NCI-H2171 treated with DMSO at 0.1 percent for 48 hours (cell line): ENCODE measurements at places on chromosomes 3 and 15.

DNA sequence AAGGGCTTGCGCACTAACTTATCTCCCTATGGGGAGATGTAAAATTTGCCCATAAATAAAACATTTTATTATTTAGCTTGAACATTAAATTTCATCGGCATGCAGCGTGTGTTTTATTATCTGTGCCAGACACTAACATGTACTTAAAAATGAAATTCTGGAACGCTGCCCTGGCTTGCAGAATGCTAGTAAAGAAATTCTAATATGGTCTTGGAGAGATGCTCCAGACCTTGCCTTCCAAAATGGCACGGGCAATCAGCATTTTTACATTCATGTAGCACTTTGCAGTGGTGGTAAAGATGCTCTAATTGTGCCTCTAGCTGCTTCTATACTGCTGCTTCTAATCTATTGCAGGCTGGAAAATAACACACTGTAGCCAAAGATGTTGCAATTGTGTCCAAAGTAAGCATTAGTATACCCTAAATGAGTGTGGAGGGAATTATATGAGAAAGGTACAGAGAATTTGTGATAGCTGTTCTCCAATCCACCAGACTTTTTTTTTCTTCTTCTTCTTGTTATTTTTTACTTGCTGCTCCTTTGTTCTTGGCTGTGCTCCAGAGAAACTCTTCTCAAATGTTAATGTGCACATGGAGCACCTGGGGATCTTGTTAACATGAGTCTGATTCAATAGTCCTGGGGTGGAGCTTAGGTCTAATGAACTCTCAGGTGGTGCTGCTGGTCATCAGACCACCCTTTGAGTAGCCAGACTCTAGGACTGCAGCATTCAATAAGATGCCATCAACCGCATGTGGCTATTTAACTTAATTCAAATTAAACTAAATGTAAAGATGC lies 47.3 kb downstream of the CRABP1 start:
- DNase-seq = peak; percentile 93

DNA sequence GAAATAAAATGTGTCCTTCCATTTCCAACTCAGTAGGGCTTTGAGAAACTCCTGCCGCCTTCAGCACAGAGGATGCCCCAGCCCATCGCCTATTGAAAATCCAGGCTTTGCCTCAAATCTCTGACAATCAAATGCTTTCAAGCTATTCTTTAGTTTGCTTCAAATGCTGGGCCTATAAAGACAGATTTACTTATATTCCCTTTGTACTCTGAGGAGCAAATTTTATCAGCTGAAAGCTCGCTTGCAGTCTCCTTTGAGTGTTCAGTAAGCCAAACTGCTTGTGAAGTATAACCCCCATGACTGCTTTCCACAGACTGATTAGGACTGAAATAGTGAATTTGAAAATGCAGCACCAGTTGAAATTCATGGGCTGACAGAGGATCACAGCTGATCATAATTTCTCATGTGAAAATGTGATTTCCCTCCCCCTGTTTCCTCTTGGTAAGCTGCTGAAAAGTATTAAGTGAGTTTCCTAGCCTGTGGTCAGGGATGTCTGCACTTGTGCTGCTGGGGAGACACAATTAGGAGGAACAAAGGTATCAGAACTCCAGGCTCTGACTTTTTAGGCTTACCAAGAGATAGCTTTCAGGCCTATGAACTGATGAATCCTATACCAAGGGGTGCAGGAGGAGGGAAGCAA lies 563.4 kb upstream of the TGFBR2 start:
- DNase-seq = no peak

GRCh38 chr3:38219609-38220197 lies 45.9 kb upstream of the SLC22A13 start:
- no peak for DNase-seq

DNA sequence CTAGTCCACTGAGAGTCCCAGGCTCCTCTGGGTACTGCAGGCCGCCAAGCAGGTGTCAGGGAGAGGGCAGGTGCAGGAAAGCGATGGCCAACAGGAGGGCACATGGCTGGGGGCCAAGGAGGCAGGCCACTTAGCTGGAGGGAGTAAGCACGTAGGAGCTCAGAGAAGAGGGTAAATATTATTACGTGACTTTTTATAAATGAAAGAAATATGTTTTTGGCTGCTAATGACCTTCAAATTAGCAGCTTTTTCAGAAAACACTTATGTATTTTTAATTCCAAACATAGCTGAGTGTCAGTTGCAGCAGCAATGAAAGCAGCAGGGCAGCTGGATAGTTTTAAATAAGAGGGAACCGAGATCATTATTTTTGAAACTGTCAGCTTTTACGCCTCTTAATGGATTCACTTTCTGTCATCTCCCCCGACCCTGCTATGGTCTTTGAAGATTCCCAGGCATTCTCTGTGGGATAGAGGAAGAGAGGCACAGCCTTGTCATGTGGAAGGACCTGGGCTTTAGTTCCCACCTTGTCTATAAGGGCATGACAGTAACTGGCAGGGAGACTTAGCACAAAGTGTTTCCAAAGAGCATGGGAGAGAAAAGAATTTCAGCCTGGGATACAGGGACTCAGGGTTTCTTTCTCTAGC lies 477.1 kb downstream of the EPHB1 start:
- DNase-seq = peak; percentile 50

GRCh38 chr15:90667073-90667754 lies 49.9 kb upstream of the BLM start:
- no peak for DNase-seq

DNA sequence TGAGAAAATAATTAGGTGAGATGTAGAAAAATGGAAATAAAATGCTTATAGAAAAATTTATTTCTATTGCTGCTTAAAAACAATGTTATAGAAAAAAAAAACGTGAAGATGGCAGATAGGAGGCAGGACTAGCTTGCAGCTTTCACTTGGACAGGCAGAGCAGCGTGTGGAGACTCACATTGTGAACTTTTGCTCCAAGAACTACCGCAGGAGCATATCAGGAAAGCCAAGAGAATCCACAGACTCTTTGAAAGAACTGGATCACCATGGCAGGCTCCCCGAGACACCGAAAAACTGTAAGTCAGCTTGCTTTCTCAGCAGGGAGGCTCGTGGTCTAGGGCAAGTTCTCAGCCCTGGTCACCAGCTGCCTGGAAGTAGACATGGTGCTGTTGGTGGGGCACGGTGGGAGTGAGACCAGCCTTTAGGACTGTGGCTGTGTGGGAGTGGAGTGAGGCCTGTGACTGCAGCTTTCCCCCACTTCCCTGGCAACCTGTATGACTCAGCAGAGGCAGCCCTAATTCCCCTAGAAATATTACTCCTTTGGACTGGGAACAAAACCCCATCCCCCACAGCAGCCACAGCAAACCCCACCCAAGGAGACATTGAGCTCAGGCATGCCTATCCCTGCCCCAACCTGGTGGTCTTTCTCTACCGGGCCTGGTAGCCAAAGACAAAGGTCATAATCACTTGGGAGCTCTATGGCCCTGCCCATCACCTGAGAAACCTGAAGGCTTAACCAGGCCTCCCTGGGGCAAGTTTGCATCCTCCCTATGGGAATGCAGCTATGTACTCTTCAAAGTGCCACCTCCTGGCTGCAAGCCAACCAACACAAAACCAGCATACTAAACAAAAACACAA lies 22.8 kb downstream of the STRIT1 start:
- DNase-seq = no peak

DNA sequence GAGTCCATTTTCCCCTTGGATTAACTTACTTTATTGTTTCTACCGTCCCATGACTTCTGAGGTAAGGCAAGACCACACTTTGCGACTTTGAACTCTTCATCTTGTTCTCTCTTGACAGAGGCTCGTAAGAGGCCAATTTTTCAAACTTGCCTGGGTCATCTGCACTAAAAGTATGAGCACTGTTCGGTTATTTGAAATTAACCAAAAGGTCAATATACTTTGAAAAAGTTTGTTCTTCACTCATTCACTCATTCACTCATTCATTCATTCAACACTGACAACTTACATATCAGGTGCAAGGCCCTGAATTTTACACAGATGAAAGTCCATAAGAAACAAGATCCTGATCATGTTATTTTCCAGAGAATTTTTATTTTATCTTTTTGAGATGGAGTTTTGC lies 57.9 kb downstream of the ATP1B3 start:
- no peak for DNase-seq

DNA sequence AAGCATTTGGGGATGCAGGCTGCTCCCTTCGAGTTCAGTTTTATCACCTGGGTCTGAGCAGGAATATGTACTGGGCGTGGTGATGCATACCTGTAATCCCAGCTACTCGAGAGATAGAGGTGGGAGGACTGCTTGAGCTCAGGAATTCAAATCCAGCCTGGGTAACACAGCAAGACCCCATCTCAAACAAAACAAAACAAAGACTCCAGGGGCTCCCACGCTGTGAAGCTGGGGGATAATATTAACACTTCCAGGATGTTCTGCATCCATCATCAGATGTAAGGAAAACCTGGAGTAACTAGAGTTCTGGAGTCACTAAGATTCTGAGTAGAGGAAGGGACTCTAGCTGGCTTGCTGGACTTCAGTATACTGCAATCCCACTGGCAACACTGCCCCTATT lies 40.6 kb downstream of the LYZL4 start:
- no peak for DNase-seq

DNA sequence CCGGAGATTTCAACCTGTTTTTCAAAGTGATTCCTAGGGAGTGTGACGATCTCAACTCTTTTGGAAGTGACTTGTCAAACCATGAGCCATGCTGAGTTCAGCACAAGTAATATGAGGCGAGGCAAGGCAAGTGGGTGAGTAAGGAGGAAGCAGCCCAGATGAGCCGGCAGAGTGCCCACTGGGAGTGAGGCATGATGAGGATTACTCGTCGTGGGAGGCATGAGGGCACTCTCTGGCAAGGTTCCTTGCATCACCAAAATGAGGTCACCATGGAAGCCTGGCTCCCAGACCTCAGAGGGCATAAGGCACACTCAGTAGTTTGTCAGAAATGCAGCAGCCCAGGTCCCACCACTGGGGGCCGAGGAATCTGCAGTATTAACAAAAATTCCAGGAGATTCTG lies 636.1 kb downstream of the MAGI1 start:
- no peak for DNase-seq

- no peak for DNase-seq
These were observed 18.5 kb downstream of the GLDN start for GRCh38 chr15:51359981-51360380.

- no peak for DNase-seq
These were observed 19.4 kb upstream of the CPEB1 start for GRCh38 chr15:82666606-82667005.

DNA sequence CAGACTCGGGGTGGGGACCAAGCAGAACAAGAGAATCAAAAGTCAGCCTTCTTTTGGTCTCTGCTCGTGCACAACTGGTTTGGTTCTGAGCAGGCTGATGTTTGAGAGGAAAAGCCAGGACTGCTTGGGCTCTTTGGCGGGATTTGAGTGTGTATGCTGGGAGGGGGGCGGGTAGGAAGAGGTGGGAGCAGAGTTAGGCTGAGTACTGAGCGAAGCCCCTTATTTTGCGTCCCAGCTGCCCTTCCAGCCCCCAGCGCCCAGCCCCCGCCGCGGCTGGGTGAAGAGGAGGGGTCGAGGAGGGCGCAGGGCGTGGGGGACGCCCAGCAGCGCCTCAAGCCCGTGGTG lies 153.5 kb upstream of the GOLIM4 start:
- DNase-seq = peak; percentile 64

DNA sequence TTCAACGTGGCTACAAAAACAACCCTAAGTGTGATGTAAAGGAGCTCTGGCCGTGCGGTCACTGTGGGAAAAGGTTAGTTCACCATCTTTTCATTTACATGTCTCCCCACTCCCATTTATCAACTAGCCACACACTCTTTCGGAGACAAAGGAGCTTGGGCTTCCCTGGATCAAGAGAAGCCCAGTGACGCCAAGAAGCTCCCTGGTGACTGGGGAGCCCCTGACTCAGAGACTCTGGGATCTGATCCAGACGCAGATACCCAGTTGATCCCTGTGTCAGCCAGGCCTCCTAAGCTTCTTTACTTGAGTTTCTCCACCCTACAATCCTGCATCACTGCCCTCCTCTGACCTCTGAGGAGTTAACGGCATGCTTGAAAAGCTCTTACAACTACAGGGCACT lies 43.9 kb downstream of the HEG1 start:
- DNase-seq = no peak

DNA sequence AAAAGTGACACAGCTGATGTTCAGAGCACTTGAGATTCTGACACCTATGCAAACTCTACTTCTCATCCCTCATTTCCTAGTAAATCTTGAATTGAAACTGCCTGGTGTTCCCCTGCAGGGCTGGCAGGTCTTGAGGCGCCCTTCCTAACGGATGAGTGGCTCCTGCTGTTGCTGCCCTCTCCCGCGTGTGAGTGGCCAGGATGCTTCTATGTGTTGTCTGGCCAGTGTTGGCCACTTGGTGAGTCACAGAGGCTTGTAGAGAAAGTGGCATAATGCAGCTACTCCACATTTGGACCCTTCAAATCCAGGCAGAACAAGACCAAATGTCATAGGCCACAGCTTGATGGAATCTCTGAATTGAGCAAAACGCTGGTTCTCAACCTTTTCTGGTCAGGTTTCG lies 63.6 kb downstream of the MOBP start:
- no peak for DNase-seq

- DNase-seq = no peak
These were observed 6.1 kb downstream of the IL17RD start for GRCh38 chr3:57158813-57159738.

GRCh38 chr3:124617177-124617576 lies 113.1 kb upstream of the UMPS start:
- DNase-seq = no peak

DNA sequence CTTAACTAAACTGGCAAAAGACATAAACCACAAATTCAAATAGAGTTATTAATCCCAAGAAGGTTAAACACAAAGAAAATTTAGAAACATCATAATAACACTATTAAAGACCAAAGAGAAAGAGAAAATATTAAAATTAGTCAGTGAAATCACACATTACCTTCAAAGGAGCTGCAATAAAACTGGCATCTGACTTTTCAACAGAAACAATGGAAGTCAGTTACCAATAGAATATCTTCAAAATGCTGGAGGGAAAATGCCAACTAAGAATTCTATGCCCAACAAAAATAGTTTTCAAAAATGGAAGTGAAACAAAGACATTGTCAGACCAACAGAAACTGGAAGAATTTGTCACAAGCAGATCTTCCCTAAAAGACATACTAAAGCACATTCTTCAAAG lies 68.7 kb upstream of the RNF7 start:
- no peak for DNase-seq

DNA sequence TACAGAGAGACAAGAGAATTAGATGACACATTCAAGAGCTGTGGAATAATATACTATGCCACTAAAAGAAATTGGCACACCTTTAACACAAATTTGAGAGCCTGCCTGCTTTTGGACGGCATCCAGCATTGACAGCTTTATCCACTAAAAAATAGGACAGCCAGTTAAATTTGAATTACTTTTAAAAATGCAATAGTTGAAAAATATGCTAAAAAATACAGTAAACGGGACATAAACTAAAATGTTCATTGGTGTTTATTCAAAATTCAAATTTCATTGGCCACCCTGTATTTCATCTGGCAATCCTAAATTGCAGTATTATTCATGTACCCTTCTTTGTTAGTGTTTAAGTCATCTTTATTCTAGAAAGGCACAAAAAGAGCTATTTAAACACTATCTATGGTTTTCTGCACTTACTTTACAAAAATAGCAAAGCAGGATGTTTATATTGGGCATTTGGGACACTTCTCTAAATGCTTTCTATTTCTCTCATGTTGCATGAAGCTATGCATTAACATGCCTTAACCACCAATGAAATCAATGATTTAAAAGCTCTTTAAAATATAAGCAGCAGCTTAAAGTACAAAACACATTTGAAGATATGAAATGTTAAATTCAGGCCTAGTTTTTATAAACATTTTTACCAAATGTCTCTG lies 160.1 kb downstream of the NEK10 start:
- DNase-seq = no peak

- DNase-seq = no peak
These were observed 33.3 kb downstream of the PLD1 start for GRCh38 chr3:171776839-171777583.

- DNase-seq = no peak
These were observed 22.7 kb upstream of the RARB start for GRCh38 chr3:25405335-25405734.
